Activated effector memory CD4-positive, alpha-beta T cell treated with Interleukin-2 at 50 U/mL for 16 hours (primary cell): ENCODE measurements at places on chromosomes 1 and 21.
A peak's percentile ranks its signal among the peaks of the same experiment; 100 is the strongest.

DNA sequence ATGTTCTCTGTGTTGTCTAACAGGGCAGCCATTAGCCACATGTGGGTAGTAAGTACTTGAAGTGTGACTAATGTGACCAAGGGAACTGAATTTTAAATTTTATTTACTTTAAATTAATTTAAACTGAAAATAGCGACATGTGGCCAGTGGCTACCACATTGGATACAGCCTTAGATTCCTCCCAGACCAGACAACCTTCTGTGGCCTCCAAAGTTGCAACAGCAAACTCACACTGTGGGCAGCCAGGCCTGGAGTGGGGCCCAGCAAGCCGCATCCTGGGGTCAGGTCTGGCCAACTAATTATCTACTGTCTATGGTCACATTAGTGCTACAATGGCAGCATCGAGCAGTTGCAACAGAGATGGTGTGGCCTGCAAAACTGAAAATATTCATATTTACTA, 11.7 kb downstream of the EIF2D start:
- DNase-seq = no peak

- no peak for DNase-seq
These were observed 2.2 kb downstream of the SLC19A2 start for GRCh38 chr1:169483500-169483966.

GRCh38 chr1:2099886-2100779, 49.9 kb downstream of the PRKCZ start:
- no peak for DNase-seq

DNA sequence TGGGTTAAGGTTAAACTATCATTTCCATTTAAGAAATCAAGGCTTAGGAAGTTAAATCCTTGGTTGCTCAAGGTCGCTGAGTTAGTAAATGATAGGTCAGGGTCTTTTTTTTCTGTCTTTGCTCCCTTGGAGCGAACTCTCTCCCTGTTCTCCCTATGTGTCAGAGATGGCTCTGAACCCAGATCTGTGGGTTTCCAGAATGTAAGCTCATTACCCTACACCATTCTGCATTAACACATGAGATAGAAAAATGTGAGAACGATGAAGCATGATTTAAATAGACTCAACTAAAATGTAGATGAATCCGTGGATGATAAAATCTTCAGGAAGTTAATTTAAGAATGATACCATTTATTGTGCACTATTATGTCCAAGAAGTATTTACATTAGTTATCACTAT, 25.0 kb upstream of the ST6GALNAC3 start:
- DNase-seq = no peak

DNA sequence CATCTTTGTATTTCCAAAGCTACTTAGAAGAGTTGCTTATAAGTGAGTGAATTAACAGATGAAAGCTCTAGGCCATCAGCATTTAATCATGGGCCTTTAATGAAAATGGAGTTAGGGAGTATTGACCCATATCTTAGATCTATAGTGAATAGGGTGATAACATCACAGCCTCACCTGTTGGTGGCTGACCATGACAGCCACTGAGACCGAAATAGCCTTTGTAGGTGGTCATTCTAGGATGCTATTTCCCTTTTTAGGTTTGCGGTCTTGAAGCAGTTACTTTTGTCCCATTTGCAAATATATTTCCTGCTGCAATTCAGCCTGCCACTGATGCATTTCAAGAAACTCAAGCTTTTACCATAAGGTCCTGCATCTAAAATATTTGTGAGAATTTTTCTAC, 410.1 kb upstream of the LYPLAL1 start:
- DNase-seq = no peak

- no peak for DNase-seq
These were observed 76.1 kb upstream of the KIAA0040 start for GRCh38 chr1:175268720-175269119.

GRCh38 chr1:20521960-20522861, 14.3 kb upstream of the MUL1 start:
- DNase-seq = peak; percentile 33

DNA sequence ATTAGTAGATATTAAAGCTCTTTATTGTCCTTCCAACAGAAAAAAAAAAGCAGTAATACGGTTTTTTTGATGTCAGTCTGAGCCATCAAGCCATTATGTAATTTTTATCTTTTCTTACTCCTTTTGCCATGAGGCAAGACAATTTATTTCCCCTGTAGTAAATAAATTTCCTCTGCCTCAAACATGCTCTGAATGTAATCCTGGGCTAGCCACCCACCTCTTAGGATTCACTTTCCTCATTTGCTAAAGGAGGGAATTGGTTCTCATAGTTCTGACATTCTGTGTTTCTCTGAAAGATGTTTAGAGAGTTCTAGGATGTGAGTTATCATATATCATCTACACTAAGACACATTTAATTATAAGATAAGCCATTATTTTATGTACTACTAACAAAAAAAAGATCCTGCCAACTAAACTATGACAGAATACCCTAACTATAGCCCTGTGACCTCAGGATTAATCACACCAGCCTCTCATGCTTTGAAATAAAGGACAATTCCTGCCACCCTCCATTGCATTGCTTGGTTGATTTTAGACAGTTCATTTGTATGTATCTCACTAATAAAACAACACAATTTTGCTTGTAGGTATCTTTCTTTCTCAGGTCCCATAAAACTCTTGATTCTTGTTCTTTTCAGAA, 34.0 kb upstream of the RAP1A start:
- DNase-seq = no peak

- no peak for DNase-seq
These were observed 35.9 kb downstream of the PIK3R3 start for GRCh38 chr1:46096269-46097148.

DNA sequence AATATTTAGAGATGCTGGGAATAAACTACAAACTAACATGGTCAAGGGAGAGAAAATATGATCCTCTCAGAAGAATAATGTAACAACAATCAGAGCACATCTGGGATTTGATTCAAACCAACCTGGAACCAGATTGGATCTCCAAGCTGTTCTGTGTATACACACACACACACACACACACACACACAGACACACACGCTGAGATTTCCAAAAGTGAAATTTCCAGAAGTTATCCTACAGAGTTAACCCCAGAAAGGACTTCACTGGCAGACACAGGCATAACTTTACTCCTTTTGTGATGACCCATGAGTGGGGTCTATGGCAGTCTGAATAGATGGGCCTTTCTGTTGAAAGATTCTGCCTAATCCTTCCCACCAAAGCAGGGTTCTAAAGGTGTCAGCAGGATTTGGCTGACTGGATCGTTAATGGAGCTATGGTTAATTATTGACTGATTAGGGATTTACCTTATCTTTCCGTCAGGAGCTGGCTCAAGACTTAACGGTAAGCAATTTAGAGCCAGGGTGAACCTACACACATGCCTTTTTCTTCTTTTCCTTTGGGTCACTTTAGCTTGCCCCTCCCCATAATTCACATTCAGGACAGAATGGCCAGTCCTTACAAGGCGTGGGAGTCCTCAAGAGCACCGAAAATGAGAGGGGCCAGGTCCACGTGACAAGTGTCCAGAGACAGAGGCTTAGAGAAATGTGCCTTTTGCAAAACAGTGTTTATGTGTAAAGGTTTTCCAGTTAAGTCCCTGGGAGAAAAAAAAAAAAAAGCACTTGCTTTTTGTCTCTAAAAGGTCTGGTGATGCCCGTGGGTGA, 10.9 kb upstream of the PROX1 start:
- DNase-seq = no peak

- no peak for DNase-seq
These were observed 565.2 kb downstream of the LTN1 start for GRCh38 chr21:28427394-28428022.

- no peak for DNase-seq
These were observed 10.8 kb downstream of the OBSCN start for GRCh38 chr1:228218513-228219244.

DNA sequence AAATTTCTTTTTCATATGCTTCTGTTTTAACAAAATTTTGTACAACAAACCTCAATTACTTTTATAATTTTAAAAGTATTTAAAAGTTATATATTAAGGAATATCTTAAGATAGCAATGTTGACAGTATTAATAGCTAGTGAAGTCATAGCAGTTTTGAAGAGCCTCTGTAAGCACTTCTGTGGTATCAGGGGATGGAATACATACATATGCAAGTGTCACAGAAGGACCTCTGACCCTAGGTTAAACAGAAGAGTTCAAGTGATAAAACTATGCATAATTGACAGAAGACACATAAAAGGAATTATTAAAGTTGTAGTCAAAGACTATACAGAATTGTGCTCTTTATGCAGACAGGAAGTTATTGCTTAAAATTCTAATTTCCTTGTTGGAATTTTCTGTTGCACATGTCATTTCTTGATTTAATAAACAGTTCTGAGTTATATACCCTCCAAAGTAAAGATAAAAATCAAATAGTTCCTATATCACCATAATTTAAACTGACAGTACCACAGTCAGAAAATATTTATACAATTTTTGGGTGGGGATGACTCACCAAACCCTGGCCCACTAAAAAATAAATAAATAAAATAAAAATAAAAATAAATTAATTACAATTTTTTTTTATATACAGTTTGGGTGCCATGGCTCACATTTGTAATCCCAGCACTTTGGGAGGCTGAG, 27.1 kb downstream of the IPP start:
- no peak for DNase-seq

- DNase-seq = no peak
These were observed 2.2 kb downstream of the C1QA start for GRCh38 chr1:22638476-22639234.

- no peak for DNase-seq
These were observed 58.3 kb upstream of the IFFO2 start for GRCh38 chr1:19014765-19015164.

GRCh38 chr1:92749024-92749634, 35.8 kb downstream of the EVI5 start:
- DNase-seq = no peak

GRCh38 chr1:26218906-26219494, 15.0 kb upstream of the CEP85 start:
- no peak for DNase-seq

DNA sequence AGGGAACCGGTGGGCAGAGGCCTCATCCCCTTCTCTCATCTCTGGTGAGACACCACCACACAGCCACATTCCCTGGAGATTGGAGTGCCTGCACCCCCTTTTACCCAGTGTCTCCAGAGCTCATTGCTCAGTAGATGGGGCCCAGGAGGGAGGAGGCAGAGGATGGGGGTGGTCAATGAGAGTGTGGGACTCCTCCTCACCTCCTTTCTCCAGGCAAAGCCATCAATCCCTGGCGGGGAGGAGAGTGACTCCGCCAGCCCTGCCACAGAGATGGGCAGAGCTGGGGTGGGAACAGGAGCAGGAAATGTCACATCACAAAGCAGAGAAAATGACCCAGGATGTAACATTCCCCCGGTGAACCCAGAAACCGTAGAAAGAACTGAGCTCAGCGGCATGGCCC, 117.2 kb downstream of the MATN1 start:
- no peak for DNase-seq

GRCh38 chr1:186617926-186618325, 62.3 kb downstream of the PTGS2 start:
- no peak for DNase-seq

DNA sequence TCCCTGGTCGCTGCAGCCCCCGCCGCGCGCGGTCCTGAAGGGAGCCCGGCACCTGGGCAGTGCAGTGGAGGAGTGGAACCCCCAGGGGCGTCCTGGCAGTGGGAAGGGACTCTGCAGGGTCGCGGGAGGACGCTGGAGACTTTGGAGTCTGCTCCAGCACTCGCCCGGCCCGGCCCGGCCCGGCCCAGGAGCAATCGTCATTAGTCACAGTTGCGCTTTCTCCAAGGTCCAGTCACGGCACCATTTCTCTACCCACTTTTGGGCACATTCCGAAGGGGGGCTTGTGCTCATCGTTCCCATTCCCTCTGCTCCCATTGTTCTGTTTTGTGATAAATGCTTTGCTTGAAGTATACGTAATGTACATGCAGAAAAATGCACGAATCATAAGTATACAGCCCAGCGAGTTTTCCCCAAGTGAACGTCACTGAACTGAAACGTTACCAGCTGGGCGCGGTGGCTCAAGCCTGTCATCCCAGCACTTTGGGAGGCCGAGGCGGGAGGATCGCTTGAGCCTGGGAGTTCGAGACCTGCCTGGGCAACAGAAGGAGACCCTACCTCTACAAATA, 999 bp downstream of the THAP3 start:
- no peak for DNase-seq

DNA sequence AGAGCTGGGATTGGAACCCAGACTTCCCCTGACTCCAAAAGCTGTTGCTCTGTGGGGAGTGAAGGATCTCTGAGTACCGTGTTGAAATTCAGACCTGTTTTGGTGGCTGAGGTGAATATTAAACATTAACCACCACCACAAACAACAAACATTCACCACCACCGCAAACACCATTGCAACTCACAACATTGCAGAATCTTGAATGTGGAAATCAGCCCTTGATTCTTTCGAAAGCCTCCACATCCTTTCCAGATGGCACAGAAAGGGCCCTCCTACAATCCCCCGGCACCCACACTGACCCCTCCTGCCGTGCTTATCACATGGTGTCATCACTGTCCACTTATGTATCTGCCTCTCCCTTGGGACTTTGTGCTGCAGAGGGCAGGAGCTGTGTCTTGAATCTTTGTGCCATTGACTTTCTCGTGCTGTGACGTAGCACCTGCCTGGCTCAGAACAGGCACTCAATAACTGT, 1.4 kb downstream of the CDA start:
- no peak for DNase-seq

- no peak for DNase-seq
These were observed 9.6 kb downstream of the DUSP23 start for GRCh38 chr1:159790237-159790917.

GRCh38 chr1:9006956-9007615, 19.1 kb downstream of the SLC2A7 start:
- DNase-seq = no peak

DNA sequence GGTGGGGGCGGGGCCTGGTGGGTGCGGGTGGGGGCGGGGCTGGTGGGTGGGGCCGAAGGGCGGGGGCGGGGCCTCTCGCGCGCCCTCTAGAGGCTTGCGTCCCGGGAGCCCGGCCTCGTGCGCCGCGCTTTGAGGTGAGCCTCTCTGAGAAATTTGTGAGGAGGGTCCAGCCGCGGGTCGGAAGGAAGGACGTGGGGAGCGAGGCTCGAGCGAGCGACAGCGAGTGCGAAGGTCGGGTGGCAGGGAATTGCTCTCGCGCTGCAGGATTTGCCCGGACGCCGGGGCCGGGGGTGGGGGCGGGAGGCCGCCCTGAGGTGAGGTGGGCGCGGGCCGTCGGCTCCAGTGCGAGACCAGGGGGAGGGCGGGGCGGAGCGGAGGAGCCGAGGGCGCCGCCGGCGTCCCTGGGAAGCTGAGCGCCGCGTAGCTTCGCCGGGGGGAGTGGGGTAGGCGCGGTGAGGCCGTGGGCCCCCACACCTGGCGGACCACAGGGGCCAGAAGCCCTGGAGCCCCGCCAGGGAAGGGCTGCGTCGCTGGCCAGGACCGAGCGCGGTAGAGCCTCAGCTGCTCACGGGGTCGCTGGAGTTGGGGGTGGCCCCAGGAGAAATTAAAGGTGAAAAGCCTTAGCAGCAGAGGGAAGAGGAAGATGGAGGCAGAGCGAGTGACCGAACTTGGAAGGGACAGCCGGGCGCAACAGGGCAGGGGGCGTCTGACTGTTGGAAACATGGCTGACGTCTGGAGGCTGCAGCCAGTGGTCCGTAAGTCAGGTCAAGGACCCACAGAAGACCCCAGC, 754 bp upstream of the LSS start:
- DNase-seq = no peak

- DNase-seq = no peak
These were observed 237.9 kb downstream of the HLX start for GRCh38 chr1:221117133-221117532.
